Hindlimb muscle (tissue), 1 donor: ENCODE measurements at places on chromosomes 5 and 9. TPM values are rescaled to one million over a fixed set of nuclear protein-coding genes. Genes with fewer than 3 reads are reported as not detected.

DNA sequence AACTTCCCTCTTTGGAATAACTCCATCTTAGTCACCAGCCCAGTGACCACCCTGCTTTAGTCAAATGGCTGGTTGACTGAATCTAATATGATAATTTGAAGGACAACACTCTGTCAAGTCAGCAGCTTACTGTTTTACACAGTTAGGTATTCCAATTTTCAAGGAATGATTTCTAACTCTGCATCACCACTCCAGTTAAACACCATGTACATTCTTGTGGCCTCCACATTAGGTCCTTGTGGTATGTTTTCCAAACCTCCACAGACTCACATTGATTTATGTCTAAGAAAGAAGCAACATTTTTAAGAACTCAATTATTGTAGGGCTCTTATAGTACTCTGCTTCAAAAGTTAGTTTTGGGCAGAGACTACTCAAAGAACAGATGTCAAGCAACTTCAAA lies 110.7 kb downstream of the TLE1 start:
- DNase-seq: no peak

GRCh38 chr9:133423216-133423615 lies 1.0 kb downstream of the ADAMTS13 start:
- no peak for DNase-seq

DNA sequence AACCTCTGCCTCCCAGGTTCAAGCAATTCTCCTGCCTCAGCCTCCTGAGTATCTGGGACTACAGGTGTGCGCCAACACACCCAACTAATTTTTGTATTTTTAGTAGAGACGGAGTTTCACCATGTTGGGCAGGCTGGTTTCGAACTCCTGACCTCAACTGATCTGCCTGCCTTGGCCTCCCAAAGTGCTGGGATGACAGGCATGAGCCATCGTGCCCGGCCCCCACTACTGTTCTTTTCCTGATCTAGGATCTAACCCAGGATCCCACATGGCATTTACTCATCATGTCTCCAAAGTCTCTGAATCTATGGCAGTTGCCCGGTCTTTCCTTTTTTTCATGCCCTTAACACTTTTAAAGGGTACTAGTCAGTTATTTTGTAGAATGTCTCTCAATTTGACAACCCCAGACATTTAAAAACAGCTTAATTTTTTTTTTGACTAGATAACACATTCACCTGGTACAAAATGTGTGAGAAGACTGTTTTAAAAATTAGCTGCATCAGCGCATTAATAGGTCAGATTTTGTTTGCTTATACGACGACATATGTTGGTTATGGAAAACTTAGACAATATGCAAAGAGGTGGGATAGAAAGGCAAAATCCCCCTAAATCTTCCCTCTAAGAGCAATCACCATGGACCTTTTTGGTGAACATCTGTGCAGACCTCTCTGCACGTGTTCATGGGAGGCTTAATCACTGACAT lies 46.5 kb downstream of the STOM start:
- DNase-seq: no peak

- DNase-seq: no peak
These were observed 518.1 kb upstream of the NUDT12 start for GRCh38 chr5:104080646-104081175.

GRCh38 chr9:114511978-114512874 lies 7.0 kb upstream of the WHRN start:
- DNase-seq: no peak

DNA sequence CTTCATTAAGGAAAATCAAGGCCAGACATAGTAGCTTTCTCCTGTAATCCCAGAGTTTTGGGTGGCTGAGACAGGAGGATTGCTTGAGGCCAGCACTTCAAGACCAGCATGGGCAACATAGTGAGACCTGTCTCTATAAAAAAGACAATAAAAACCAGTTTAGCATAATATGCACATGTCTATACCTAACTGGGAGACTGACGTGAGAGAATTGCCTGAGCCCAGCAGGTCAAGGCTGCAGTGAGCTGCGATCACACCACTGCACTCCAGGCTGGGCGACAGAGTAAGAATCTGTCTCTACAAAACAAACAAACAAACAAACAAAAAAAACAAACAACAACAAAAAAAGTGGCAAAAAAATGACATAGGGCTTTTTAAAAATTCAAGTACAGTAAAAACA lies 820.8 kb downstream of the MTRR start:
- no peak for DNase-seq

GRCh38 chr5:79567926-79568549 lies 44.2 kb upstream of the TENT2 start:
- no peak for DNase-seq

GRCh38 chr9:107969141-107969540 lies 479.6 kb upstream of the KLF4 start:
- DNase-seq: no peak

DNA sequence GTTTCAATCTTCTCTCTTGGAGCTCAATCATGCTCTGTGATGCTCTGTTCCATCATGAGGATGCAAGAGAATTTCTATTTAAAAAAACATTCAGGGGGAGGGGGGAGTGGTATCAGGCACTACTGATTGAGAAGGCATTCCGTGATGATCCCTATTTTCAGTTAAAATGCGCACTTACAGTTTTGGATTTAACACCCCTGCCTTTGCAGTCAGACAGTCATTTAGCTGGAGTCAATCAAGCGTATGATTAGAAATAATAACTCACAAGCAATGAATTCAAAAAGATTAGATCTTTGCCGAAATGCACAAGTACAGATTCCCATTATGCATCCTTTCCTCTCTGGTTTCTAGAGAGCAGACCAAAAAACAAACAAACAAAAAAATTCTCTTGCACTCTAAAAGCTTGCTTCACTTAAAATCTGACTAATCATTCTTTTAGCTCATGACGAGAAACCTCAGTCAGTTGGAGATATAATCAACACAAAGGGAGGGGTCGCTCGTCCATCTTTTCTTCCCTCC lies 55.4 kb downstream of the EFNA5 start:
- no peak for DNase-seq

The SLC36A3 gene
- not detected for polyA plus RNA-seq

The PCDHGB3 gene
- polyA plus RNA-seq: 1.8 TPM

The PCDHGA10 gene
- polyA plus RNA-seq: 1.6 TPM

The TOMM5 gene
- 57.8 TPM for polyA plus RNA-seq

The SPINK7 gene
- polyA plus RNA-seq: 0.61 TPM
